ENCODE measurements at places on chromosomes 1 and 21.

- DNase-seq, result no peak
Observed at GRCh38 chr21:36156815-36157670, at the start of gene DOP1B. Gene DOP1B (plus strand): TSS chr21:36156824. CDS start chr21:36164734, 7,910 bp downstream.

- peak; percentile 86 for DNase-seq
Observed at GRCh38 chr1:91731815-91732214, 154.1 kb downstream of the TGFBR3 start.

- no peak for DNase-seq
Observed at GRCh38 chr1:247387096-247387495, 28.9 kb upstream of the NLRP3 start.

GRCh38 chr1:66687358-66687757, 64.9 kb upstream of the DYNLT5 start:
- no peak for DNase-seq

- DNase-seq, result no peak
Observed at GRCh38 chr1:93705892-93706500, 24.4 kb upstream of the BCAR3 start.

- peak; percentile 37 for DNase-seq
Observed at GRCh38 chr1:192580351-192580962, 4.9 kb downstream of the RGS1 start.

DNA sequence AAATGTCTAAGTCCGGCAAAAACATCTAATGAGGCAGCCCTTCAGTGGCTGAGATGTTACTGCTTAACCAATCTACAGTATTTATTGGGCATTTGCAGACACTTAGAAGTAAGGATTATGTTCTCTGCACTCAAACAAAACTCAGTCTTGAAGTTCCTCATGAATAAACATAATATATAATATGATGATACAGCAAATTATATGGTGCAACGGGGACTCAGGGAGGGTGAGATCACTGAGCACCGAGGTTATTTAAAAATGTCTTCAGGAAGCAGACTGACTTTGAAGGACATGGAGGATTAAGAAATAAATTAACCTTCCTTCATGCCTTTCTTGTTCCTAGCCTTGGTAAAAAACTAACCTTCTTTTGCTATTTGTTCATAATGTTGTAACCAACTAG, 27.9 kb downstream of the WDR64 start:
- no peak for DNase-seq

DNA sequence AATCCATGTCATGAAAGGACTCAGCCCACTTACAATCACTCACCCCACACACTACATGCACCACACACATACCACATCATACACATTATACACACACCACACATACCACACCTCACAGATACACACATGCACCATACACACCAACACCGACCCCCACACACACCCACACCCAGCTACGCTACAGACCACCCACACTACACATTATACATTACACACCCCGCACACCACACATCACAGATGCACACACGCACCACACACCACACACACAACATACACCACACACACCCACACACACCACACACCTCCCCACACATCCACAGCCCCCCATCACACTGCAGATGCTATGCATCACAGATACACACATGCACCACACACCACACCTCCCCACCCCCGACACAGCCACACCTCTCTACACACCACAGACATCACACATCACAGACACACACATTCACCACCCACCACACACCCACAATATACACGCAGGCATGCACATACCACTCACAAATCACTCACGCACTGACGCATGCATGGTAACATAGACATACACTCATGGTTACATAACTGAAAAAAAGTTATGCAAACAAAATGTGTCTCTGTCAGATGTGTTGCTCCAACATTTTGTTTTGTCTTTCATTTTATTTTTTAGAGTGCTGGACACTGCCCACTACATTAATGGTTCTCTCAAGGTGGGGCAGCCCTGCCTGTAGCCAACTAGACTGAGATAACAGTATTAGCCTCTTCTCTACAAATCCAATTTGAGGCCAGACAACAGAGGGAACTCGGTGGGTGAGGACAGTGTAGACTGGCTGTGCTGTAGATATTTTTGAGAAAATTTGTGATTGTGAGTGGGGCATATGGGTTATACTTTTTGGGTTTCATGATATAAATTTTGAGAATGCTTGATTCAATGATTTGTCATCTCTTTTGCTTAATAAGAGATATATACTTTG, 15.2 kb upstream of the PGBD2 start:
- no peak for DNase-seq

DNA sequence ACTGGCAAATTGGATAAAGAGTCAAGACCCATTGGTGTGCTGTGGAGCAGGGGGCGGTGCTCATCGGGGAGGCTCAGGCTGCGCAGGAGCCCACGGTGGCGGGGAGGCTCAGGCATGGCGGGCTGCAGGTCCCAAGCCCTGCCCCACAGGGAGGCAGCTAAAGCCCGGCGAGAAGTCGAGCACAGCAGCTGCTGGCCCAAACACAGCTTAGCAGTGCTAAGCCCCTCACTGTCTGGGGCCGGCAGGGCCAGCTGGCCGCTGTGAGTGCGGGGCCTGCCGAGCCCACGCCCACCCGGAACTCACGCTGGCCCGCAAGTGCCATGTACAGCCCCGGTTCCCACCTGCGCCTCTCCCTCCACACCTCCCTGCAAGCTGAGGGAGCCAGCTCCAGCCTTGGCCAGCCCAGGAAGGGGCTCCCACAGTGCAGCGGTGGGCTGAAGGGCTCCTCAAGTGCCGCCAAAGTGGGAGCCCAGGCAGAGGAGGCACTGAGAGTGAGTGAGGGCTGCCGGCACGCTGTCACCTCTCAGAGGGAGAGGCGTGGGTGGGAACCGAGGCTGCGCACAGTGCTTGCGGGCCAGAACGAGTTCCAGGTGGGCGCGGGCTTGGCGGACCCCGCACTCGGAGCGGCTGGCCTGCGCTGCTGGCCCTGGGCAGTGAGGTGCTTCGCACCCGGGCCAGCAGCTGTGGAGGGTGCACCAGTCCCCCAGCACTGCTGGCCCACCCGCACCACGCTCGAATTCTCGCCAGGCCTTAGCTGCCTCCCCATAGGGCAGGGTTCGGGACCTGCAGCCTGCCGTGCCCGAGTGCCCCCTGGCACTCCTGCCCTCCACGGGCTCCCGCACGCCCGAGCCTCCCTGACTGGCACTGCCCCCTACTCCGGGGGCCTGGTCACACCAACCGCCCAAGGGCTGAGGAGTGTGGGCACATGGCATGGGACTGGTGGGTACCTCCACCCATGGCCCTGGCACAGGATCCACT, 263.4 kb downstream of the GPR52 start:
- DNase-seq, result no peak

Measured in kidney glomerular epithelial cell (primary cell).